ENCODE measurements at places on chromosomes 2 and 18.

GRCh38 chr2:64383016-64383591 lies 70.9 kb upstream of the LGALSL start:
- DNase-seq, result no peak

DNA sequence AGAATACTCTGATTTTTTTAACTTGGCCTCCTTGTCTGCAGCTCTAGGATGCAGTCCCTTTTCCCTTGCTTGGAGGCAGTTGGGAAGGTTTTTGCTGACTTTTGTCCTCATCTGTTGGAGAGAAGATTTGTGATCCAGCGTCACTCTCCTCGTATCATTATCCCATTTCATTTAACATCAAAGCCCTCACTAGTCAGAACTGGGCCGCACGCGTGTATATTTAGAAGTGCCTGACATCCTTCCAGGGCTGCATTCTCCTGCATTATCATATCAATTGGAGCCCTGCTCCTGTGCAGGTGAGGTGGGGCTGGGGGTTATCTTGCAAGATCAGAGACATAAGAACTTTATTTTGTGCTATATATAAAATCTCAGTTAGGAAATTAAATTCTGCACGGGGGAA lies 435.1 kb upstream of the HS6ST1 start:
- DNase-seq, result no peak

GRCh38 chr2:67792191-67792590 lies 270.6 kb downstream of the C1D start:
- no peak for DNase-seq

DNA sequence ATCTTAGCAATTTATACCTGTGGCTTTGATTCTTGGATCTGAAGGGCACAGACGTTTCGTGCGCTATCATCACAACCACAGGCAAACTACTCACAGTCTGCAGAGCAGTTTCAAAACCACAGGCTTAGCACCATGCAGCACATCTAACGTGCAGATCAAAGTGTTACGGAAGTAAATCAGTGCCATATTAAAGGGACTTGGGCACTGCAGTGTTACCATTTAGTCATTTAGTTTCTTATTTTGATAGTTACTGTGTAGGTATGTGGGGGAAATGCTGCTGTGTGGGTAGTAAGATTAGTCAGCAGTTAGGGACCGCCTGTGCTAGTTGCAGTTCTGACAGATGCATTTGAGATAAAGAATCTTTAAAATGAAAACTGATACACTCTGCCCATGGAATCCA lies 384.0 kb downstream of the NBAS start:
- peak; percentile 37 for DNase-seq

- DNase-seq, result no peak
Measured at GRCh38 chr2:49110571-49110970, 43.7 kb downstream of the FSHR start.

GRCh38 chr2:64422466-64422865 lies 31.5 kb upstream of the LGALSL start:
- DNase-seq, result no peak

DNA sequence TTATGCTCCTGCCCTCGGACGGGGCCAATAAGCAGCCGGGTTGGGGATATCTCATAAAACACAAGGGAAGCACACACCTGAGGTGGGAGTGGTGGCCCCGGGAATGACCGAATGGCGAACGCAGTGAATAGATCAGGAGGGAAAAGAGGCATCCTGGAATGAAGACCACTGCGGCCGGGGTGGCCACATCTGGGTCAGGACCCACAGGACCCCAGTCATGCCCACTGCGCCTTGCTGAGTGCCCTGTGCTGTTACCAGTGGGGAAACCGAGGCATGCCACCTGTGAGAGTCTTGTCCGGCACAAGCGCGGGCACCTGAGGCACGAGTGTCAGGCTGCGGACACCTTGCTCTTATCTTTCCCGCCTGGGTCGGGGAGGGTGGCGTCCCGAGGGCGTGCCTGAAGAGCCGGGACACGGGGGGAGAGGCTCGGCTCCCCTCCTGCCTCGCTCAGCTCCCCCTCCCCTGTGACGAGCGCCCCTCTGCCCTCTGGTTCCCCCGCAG lies 1.6 kb downstream of the PDCD1 start:
- DNase-seq, result no peak

GRCh38 chr2:60557486-60557864 lies 4.0 kb upstream of the BCL11A start:
- no peak for DNase-seq

DNA sequence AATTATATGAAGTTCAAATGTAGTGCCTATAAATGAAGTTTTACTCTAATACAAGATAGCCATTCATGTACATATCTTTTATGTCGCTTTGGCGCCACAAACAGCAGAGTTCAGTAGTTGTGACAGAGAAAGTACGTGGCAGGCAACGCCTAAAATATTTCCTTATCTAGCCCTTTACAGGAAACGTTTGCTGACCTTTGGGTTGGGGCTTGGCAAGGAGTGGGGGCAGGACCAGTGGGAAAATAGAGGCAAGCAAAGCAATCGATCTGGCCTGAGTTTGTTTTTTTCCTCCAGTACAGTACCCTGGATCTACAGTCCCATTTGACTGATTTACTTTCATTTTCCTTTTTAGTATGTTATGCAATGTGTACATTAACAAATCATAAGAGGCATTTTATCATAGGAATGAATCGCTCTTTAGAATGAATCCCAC lies 13.1 kb downstream of the CCDC68 start:
- DNase-seq, result no peak

DNA sequence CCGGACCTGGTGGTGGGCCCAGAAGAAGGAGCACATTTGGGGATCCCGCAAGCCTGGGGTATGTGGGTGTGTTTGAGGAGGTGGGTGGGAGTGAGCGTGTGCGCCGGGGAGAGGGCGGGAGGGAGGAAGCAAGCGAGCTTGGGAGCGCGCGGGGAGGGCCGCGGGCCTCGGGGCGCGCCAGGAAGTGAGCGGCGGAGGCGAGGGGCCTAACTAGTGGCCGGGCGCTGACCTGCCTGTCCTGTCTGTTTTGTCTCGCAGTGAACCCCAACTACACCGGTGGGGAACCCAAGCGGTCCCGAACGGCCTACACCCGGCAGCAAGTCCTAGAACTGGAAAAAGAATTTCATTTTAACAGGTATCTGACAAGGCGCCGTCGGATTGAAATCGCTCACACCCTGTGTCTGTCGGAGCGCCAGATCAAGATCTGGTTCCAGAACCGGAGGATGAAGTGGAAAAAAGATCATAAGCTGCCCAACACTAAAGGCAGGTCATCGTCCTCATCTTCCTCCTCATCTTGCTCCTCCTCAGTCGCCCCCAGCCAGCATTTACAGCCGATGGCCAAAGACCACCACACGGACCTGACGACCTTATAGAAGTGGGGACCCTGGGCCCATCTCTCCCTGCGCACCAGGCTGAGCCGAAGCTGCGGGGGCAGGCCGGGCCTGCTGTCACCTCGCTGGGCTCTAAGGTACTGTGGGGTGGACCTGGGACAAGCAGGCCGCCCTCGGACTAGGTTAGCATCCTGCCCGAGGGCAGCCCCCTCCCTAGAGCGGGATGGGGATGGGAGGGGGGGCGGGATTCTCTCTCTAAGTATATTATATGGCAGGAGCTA lies 1.2 kb downstream of the HOXD4 start:
- DNase-seq, result no peak

- DNase-seq, result no peak
Measured at GRCh38 chr2:217942731-217943335, 60.0 kb downstream of the TNS1 start.

- DNase-seq, result no peak
Measured at GRCh38 chr18:31821545-31822171, 61.0 kb upstream of the SLC25A52 start.

- DNase-seq, result no peak
Measured at GRCh38 chr18:35460736-35461161, 37.0 kb downstream of the INO80C start.

DNA sequence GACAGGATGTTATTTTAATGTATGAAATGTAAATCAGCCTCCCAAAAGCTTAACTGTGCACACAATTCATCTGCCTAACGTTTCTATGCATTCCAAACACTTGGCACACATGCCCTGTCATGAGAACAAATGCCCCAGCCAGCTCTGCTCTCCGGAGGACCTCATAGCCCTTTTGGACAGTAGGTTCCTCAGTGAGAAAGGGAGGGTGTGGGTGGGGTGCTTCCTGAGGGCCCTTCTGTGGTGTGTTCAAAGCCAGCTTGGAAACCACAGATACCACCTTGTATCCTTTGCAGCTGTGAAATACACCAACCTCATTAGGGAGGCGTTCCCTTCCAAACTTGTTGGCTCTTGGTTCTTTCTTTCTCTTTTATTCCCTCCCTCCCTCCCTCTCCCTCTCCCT lies 102.2 kb upstream of the ASB18 start:
- no peak for DNase-seq

GRCh38 chr2:144659731-144660275 lies 139.9 kb upstream of the ZEB2 start:
- peak; percentile 24 for DNase-seq

- DNase-seq, result no peak
Measured at GRCh38 chr2:156883804-156884203, 373.7 kb upstream of the GALNT5 start.

DNA sequence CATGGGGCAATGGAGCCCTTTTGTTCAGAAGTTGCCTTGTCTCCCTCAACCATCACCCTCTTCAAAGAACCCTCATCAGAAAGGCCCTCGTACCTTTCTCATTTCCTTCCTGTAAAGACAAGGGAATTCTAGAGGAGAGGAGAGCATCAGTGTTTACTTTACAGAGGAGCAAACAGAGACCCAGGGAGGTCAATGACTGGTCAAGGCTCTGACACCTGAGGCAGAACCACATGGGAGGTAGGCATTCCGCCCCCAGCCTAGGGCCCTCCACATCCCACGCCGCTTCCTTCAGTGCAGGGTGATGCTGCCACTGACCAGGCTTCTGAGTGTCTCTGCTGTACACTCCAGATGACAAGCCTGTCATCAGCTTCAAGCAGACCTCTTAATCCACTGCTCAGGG lies 104.7 kb downstream of the NRP2 start:
- DNase-seq, result no peak
